Stimulated activated CD8-positive, alpha-beta memory T cell treated with anti-CD3 and anti-CD28 coated beads, Interleukin-7, amount 100 ng/mL, for 24 hours (primary cell): ENCODE measurements at places on chromosomes 11 and 22.
A peak's percentile ranks its signal among the peaks of the same experiment; 100 is the strongest.

DNA sequence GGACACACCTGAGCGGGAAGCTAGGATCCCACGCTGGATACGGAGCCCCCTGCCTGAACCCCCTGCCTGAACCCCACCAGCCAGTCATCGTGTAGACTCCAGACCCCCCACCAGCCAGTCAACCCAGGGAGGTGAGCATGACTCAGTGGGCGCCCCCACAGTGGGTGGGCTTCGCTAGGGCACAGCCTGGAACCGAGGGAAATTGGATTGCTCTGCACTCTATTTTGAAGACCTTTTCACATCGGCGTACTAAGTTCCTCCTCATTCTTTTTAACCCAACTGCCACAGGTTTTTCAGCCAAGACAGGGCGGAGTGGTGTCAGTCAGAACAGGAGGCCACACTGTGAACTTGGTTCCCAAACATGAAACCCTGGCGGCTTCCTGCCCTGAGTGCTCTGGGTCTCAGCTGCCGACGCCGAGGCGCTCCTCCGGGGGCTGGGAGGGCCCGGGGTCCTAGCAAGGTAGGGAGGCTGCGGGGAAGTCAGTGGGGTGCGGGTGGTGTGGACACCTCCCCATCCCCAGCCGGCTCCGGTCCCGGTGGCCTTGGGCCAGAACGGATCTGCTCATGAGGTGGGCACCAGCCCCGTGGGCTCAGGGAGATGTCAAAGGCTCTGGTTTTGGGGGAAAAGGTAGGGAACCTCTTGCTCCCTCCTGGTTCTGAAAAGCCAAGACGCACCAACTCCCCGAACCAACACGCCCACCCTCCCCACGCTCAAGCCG is 57.0 kb downstream of the BRD1 start:
- no peak for DNase-seq

- no peak for DNase-seq
Observed at GRCh38 chr11:111586388-111586831, 15.8 kb upstream of the SIK2 start.

DNA sequence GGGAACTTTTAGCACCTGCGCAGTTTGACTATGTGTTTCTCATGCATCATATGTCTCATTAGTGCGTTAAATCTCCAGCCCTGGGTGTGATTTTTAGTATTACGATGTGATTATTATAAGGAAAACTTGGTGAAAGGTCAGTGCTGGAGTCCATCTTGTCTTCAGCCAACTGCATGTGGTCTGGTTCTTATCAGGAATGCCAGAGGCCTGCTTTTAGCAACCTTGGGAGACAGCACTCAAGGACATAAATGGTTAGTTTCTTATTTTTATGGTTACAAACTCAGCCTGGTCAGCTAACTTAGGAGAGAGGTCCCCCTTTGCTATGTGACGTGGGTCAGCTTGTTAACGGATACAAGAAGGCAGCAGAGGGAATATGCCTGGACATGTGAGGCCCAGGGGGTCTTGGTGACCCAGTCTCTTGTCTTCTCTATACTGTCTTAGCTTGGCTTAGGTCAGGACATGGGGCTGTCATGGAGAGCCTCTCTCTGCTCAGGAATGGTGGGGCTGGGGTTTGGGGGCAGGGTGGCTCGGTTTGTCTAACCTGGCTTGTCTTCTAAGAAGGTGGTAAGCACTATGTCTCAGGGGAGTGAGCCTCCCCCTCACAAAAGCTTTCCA is 21.5 kb downstream of the KCTD21 start:
- DNase-seq: no peak

DNA sequence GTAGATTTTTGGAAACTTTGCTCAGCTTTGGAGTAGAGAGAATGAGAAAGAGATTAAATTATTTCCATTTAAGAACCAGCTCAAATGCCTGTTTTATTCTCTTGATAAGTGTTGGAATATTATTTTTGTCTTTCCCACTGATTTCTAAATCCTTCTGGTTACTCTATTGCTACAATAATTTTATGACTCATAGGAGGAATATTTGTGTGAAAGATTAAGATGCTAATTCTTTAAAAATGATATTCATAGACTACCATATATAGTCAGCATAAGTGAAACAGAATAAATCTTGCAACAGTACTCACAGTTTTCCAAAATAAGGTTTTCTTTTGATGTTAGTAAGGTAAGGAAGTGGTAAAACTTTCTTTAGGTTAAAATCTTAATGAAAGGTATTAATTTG is 60.9 kb downstream of the YAP1 start:
- DNase-seq: no peak

GRCh38 chr11:71253794-71254193 is 1.4 kb upstream of the SHANK2 start:
- DNase-seq: no peak

DNA sequence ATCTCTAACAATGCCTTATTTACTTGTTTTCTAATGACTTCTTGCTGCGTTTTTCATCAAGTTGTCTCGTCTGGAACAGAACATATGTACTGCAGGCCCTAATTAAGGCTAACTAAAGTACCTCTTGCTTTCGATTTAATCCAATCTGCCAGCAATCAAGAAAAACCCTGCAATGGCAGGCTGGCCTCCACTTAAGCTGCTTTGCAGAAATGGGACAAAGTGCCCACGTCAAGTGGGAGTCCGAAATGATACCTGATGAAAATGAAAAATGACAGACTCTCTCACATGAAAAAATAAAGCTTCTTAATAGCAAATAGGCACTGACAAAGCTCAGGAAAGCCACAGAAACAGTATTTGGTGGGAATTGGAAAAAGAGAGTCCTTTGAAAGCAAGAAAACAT is 1454.7 kb downstream of the FAM181B start:
- no peak for DNase-seq

DNA sequence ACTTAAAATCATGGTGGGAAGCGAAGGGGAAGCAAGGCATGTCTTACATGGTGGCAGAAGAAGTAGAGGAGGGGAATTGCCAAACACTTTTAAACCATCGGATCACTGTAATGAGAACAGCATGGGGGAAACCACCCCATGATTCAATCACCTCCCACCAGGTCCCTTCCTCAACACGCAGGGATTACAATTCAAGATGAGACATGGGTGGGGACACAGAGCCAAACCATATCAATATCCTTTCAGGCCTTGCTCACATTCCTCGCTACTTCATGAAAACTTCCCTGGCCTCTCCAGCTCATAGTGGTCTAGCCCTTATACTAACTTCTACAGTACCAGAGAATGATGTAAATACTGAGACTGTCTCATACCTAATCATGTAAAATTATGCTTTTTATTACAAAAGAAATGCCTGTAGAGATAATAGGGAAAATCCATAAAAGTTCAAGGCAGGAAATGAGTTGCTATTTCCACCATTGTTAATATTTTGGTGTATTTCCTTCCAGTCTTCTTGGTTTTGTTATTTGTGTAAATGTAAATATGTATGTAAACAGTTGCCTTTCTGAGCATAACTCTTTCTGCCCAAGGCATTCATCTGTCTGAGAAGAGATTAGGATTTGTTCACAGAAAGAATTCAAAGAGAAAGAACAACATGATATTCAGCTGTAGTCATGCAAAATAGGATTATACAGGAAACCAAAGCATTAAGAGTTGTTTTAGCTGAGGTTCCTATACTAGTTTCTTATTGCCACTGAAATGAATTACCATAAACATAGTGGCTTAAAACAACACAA is 104.3 kb upstream of the LDLRAD3 start:
- no peak for DNase-seq

DNA sequence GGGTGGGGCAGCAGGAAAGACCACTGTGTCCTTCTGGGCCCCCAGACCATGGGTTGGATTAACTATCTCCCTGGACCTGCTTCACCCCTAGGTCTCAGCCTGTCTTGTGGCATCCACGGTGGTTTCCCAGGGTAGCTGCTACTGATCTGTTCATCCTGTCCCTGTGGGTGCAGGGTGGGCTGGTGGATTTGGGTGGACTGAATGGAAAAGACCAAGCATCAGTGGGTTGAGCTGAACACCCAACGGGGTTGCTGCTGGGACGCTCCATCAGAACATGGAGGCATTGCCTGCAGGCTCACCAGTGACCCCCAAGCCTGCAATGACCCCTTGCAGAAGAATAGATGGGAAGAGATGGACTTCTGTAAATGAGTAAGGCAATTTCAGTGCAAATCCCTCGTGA is 812.1 kb downstream of the TBC1D22A start:
- DNase-seq: no peak

DNA sequence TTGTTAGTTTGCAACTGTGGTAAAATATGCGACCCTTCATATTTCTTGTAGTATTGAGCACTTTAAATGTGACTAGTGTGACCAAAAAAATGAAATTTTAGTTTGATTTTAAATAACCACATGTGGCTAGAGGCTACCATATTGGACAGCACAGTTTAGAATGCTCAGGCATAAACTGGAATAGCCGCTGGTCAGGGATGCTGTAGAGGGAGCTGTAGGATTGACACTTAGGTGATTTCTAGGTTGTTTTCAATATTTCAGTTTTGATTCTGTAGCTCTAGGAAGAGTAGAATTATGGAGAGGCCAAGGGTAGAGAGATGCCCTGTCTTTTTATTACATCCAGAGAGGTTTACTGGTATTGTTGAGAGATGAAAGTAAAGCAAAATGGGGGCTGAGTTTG is 10.8 kb upstream of the VSIG10L2 start:
- no peak for DNase-seq

- DNase-seq: peak; percentile 29
Observed at GRCh38 chr22:22810018-22810427, 77.6 kb upstream of the IGLL5 start.

- DNase-seq: no peak
Observed at GRCh38 chr11:4466871-4467442, 15.5 kb upstream of the OR52K1 start.

DNA sequence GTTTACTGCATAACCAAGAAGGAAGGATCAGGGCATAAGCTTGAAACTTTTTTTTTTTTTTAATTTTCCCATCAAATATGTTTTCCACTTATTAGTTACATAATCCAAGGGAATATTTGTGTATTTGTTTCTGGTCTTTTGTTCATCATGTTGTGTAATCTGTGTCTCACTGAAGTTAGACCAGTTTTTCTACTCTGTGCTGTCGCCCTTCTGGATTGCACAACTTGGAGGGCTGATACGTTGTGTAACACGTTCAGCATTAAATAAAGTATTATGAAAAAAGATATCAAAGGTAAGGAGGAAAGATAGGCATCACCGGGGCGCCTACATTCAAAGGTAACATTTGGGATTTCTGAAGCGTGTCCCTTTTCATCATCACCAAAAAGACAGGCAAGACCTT is 3.3 kb upstream of the E2F8 start:
- DNase-seq: no peak

GRCh38 chr11:9052316-9052715 is 39.1 kb downstream of the SCUBE2 start:
- no peak for DNase-seq

- no peak for DNase-seq
Observed at GRCh38 chr11:57073128-57073527, 84.4 kb downstream of the OR5AK2 start.

DNA sequence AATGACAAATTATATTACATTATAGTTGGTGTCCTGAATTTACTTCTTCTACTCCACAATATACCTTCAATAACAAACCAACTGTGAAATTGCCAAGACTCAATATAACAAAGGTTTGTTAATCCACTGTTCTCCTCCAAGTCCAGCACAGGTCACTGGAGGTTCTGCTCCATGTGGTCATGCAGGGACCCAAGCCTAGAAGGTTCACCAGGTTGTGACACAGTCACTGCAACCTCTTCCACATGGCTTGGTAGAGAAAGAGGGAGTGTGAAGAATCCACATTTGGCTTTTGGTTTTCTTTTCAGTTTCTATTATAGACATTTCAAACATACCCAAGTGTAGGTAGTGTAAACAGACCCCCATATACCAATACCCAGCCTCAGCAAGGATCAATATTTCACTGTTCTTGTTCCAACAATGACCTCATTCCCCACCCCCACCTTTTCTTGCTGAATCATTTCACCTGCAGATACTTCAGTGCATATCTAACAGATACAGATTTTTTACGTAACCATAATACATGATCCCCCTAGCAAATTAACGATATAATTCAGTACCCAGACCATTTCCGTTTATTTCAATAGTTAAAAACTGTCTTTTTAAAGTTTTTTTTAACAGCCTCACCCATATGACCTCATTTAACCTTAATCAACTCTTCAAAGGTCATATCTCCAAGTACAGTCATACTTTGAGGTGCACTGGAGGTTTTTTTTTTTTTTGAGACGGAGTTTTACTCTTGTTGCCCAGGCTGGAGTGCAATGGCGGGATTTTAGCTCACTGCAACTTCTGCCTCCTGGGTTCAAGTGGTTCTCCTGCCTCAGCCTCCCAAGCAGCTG is 14.1 kb downstream of the FGF19 start:
- DNase-seq: no peak

DNA sequence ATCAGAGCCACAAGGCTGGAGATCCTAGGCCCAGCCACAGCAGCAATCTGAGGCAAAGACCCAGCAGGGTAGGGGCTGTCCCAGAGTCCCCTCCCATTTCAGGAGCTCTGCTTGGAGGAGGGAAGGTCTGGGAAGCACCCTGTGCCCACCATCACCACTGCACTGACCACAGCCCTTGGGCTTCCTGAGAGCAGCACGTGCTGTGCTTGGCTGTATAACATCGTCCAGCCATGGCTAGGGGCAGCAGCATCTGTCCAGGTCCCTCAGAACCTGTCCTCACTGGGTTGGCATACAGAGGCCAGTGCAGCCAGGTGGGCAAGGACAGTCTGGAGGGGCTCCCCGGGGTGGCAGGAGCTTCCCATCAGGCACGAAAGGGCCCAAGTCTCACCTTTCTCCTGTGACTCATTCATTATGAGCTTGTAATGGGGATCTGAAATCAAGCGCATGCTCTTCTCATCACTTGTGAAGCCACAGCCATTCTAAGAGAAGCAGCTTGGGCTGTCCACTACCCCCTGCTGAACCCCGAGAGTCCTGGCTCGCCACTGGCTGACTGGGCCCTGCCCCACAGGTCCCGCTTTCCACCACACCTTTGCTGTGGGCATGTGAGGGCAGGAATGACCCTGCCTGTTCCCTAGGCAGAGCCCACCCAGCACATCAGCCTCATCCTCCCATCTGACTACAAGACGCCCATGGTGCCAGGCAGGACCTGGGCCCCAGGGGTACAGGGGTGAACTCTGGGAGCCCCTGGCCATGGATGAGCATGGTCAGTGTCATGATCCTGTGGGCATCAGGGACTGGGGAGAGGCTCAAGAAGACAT is 83.3 kb downstream of the MED15 start:
- no peak for DNase-seq
